IMR-90 (cell line): ENCODE measurements at places on chromosomes 7 and 10. TPM values are rescaled to one million over a fixed set of nuclear protein-coding genes. Genes with fewer than 3 reads are reported as not detected.

DNA sequence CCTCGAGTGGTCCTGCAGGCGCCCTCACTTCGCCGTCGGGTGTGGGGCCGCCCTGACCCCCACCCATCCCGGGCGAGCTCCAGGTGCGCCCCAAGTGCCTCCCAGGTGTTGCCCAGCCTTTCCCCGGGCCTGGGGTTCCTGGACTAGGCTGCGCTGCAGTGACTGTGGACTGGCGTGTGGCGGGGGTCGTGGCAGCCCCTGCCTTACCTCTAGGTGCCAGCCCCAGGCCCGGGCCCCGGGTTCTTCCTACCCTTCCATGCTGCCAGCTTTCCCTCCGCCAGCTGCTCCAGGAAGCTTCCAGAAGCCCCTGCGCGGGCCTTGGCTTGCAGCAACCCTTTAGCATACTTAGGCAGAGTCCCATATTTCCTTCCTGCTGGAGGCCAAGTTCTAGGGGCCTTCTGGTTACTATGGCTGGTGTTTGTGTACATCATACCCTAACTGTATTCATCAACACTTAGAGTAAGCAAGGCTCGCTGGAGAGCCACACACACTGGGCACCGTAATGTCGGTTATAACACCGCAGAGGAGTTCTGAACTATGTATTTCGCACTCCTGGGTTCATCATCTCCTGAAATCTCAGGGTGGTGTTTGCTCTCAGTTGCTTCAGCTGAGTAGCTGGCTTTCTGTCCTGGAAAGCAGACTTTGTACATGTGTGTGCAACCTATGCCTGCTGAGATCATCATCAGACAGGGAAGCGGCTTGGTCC, 471 bp downstream of the MGMT start:
- peak; percentile 4 for DNase-seq

- DNase-seq = peak; percentile 6
Observed at GRCh38 chr10:22369434-22370072, 24.3 kb downstream of the SPAG6 start.

GRCh38 chr7:17787257-17787656, 153.0 kb downstream of the SNX13 start:
- DNase-seq = no peak

DNA sequence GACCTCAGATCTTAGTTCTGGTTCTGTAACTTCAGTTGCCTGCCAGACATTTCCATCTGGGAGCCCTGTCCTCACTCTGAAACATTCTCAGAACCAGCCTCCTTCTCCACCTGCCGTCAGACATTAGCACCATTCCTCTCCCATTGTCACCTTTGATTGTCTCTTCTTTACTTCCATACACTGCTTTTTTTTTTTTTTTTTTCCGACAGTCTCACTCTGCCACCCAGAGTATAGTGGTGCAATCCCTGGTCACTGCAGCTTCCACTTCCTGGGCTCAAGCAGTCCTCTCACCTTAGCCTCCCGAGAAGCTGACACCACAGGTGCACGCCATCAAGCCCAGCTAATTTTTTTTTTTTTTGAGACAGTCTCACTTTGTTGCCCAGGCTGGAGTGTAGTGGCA, 21.1 kb upstream of the HIPK2 start:
- DNase-seq = no peak

TMEM229A gene
- total RNA-seq = not detected in 2 replicates

TAX1BP1 gene
- 52.7 and 68.9 TPM in 2 replicates for total RNA-seq
